Amniotic epithelial cell (primary cell): ENCODE measurements at places on chromosomes 2 and 18.

- DNase-seq = peak; percentile 50
Measured at GRCh38 chr2:167052825-167053224, 164.5 kb downstream of the XIRP2 start.

DNA sequence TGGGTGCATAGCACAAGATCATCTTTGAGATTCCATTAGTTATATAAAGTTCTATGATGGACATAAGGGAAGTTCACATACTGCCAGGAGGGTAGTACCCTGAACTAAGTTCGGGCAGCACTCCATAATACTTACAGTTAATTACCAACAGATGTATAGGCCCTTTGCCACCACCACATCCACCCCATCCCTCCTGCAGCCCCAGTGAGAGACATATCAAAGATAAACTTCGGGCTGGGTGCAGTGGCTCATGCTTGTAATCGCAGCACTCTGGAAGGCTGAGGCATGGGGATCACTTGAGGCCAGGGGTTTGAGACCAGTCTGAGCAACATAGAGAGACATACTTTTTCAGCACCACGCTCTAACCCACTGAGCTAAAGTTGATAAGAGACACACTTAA lies 46.4 kb upstream of the NPAS2 start:
- DNase-seq = no peak

- peak; percentile 77 for DNase-seq
Measured at GRCh38 chr2:189631849-189632248, 29.4 kb upstream of the ASNSD1 start.

DNA sequence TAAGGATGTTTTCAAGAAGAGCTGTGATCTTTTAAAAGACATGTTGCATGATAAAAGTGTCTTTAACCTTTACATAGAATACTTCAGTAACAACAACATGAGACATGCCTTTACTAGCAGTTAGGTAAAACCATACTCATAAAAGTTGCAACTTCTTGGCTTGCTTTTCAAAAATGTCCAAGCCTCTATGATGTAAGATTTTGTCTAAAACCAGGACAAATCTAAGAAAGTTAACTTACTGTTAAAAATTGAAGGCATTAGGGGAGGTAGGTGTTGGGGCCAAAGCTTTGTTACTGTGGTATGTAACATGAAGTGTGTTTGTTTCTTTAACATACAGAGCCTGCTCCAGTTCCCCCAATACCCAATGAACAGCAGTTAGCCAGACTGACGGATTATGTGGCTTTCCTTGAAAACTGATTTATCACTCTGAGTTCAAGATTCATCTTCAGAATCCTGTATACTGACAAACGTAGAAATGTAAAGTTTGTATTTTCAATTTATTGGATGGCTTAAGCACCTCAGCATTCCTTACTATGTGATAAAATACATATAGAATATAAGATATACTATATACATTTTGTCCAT lies 11.7 kb downstream of the COPS8 start:
- DNase-seq = peak; percentile 57

DNA sequence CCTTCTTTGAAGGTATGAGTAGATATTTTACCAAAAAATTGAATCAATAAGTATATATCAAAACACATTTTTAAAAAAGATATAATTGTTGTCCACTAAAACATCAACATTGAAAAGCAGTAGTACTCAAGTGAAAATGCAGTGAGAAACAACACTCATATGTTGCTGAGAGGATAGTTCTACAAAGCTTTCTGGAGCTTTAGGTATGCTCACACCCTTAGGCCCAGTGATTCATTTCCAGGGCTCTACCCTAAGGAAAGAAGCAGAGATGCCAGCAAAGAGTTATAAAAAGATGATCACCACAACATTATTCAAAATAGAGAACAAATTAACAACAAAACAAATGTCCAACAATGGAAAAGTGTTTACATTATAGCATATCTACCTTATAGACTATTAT lies 197.3 kb upstream of the CCDC150 start:
- no peak for DNase-seq

GRCh38 chr2:46951290-46952064 lies 35.9 kb upstream of the MCFD2 start:
- no peak for DNase-seq

DNA sequence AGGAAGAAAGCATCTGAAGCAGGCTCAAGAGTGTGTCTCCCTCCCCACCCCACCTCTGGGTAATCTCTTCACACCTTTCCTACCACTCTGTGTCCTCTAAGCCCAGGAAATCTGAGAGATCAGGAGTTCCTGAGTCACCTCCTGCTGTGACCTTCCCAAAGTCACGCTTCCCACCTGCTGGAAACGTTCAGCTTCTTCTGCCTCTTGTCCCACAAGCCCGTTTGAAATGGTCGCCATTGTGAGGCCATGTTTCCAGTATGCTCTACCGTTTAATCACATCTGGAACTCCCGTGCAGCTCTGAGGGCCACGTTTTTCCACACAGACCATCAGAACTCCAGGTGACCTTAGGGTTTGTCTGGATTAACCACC lies 25.9 kb downstream of the GREB1 start:
- no peak for DNase-seq
